ENCODE measurements at places on chromosomes 5 and 9.
A peak's percentile ranks its signal among the peaks of the same experiment; 100 is the strongest.

- DNase-seq, result no peak
Observed at GRCh38 chr5:169571355-169571754, 12.2 kb upstream of the SPDL1 start.

DNA sequence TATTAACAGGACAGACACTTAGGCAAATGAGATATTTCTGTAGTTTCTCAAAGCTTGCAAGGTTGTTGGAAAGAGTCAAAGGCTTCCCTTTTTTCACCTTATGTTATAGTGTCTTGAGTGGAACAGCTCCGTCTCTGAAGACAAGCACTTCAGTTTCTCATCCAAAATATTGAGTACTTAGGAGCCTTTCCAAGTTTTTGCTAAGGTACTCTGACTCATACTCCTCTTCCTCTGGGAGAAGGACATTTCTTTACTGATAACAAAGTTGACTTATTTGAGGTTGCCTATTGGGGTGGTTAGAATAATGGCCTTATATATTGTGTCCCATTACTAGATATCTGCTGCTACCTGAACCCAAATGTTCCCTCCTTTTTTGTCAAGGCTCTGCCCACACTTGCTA, 869.6 kb downstream of the MAT2B start:
- no peak for DNase-seq

GRCh38 chr5:153084511-153084910, 406.0 kb upstream of the GRIA1 start:
- DNase-seq, result no peak

DNA sequence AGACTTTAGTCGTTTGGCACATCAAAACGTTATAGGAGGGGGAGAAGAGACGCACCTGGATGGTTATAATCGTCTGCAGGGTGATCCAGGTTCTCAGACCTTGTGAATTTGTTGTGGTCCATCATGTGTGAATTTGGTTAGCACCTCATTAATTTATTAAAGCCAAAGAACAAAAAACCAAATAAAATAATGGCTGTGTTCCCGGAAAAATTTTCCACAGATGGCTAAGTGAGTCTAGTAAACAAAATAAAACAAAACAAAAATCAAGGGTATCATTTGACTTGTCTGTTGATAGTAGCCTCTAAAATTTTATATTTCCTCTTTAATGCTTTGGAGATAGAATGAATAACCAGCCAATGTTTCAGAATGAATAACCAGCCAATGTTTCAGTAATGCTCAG, 119.7 kb downstream of the ACTBL2 start:
- DNase-seq, result no peak

GRCh38 chr5:135241536-135241935, 157.5 kb downstream of the MACROH2A1 start:
- DNase-seq, result no peak

GRCh38 chr9:86703346-86703745, 244.0 kb downstream of the GAS1 start:
- DNase-seq, result no peak

DNA sequence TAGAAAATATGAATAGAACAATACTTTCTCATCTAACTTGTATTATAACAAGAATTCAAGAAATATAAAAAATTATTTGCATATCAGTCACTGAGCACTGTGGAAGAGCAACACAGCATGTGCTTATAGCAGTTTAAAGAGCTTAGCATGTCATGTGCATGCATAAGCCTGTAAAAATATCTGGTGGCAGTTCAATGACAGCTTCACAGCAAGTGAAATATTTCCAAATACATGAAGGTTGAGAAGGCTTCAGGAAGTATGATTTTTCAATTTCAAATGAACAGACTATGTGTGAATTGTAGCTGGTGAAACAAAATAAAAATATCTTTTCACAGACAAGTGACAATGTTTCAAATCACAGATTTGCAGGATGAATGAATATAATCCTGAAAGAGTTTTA, 128.5 kb downstream of the PRDM9 start:
- DNase-seq, result no peak

GRCh38 chr9:129275626-129276247, 97.7 kb upstream of the IER5L start:
- no peak for DNase-seq

DNA sequence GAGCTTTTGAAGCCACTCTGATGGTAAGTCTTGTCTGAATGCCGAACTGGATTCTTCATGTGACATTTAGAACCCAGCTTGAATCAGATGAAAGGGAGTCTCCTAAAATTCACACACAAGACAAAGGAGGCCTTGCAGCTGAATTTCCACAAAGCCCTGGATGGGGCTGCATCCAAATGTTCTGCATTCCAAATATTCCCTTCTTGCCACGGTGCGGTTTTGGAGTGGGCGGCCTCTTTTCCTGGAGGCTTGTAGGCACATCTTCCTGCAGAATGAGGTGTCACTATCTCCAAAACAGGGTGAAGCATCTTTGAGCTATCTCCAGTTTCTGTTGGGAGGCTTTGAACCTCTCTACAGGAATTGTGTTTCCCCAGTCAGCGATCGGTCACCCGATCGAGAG, 342.7 kb downstream of the ARHGEF28 start:
- DNase-seq, result no peak

- no peak for DNase-seq
Observed at GRCh38 chr9:107742531-107743309, 253.2 kb upstream of the KLF4 start.

GRCh38 chr9:4842734-4843133, 50.0 kb downstream of the RCL1 start:
- DNase-seq, result no peak

DNA sequence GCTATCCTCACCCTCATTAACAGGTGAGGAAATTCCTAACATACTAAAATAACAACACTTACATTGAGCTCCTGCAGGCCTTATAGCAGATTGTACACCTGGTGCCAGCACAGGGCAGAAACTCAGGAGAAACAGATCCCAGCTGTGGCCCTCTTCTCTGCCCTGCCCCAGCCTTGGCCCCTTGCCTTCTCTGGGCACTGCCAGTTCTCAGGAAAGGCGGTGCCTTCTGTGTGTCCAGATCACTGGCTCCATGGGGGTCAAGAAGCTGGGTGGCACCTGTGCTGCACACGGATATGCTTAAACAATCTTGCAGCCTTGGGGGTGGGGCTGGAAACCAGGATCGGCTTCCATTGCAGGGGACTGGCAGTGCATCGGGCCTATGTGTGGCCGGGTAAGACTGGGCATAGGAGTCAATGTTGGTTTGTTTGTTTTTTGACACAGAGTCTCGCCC, 19.3 kb downstream of the KYAT1 start:
- no peak for DNase-seq

DNA sequence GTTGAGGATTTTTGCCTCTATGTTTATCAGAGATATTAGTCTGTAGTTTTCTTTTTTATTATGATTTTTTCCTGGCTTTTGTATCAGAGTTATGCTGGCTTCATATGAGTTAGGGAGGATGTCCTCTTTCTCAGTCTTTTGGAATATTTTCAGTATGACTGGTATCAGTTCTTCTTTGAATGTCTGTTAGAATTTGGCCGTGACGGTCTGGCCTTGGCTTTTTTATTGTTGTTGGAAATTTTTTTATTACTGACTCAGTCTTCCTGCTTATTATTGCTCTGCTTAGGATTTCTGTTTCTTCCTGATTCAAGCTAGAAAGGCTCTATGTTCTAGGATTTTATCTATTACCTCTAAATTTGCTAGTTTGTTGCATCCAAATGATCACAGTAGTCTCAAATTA, 421.9 kb downstream of the CDH10 start:
- no peak for DNase-seq

- DNase-seq, result no peak
Observed at GRCh38 chr9:104485014-104485413, 19.0 kb upstream of the OR13F1 start.

DNA sequence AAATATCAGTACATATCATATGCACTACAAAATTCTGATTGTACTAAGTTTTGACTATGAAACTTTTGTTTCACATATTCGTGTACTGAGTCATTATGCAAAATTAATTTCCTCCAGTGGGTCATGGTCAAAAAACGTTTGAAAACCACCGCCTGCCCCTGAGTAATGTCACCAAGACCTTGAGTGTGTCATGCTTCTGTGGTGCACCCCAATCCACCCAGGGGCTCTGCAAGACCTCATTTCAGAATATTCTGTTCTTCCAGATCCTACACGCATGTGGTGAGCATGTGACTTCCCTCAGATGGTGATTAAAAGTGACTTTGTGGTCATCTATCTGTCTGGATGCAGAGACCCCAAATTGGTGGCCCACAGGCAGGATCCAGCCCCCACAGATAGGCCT, 31.0 kb downstream of the ABLIM3 start:
- peak; percentile 59 for DNase-seq

GRCh38 chr9:124163760-124164255, 93.9 kb upstream of the NEK6 start:
- no peak for DNase-seq

DNA sequence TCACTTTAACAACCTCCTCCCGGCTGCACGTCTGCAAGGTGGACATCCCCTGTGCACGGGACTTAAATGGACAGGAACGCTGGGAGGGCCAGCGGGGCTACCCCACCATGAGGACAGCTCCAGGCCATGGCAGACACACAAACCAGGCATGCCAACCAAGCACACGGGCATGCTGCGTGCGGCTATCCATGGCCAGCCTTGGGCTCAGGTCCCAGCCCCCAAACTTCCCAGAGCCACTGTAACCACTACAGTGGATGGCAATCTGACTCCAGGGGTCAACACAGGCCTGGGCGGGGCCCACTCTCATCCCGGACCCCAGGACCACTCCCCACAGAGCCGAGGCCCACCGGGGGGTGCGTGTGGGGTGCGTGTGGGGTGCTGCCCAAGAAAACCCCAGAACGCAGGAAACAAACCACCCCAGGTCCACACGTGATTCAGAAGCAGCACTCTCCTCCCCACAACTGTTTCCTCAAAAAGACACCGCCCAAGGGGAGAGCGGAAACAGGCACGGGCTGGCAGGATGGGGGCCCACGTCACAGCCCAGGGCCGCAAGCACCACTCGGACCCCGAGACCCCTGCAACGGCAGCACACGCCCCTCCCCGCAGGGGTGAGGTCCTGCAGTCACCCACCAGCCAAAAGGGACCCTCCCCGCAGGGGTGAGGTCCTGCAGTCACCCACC, 7.4 kb downstream of the SLC12A7 start:
- no peak for DNase-seq

DNA sequence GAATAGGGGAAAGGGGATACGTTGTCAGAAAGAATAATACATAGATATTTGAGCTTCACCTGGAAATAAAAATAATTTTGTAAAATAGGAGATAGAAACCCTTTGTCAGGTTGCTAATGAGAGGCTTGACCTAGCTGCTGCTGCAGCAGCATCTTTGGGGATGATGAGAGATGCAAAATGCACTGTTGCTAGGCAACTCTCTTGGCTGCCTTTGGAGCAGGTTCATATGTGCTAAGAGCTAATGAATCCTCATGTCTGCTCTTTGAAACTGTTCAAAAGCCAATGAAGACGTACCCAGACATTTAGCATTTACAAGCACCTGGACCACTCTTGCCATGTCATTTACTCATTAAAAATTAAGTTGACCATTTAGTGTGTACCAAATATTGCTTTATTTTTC, 121.7 kb downstream of the FOCAD start:
- no peak for DNase-seq

DNA sequence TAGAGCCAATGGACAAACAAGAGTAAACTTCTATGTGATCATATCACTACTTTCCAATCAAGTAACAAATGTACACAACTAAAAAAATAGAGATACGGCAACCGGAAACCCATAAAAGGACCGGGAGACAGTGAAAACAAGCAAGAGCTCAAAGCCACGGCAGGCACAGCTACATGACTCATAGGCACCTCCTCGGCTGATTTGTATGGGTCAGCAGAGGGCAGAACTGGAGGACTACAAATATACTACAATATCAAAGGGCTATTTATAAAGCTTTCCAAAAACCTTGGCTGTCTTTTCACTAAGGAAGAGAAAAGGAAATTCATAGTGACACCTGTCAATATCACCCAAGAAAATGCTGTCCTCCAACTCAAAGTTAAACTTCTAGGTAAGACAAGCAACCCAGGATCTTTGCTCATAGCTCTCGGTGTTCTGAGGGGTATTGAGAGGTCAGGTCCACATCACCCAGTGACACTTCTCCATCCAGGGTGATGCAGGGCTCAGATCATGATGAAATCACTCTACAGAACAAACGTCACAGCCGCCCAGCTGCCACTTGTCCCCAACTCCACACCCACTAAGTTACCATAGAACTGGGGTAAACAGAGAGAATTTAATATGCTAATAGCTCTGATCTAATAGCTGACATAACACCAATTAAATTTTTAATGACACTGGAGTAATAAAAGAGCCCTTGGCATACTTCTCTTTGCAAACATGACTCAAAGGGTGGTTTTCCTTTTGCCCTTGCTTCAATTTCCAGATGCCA, 41.3 kb downstream of the PFDN1 start:
- peak; percentile 88 for DNase-seq

DNA sequence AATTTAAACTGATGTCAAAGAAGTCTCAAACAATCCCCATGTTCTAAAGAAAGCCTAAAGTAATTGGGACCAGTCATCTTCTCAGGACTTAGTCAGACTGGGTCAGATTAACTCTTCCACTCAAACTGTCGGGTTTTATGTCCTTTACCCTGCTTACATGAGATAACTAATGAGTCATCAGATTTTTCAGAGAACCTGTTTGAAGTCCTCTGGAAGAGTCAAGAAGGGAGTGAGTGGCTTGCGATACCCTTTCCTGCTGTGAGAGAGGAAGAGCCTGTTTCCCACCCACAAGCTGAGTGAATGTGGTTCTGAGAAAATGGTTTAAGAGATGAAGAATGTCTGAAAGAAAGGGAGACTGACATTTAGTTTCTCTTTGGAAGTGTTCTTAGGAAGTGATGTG, 1866.7 kb upstream of the C9orf72 start:
- DNase-seq, result no peak

- no peak for DNase-seq
Observed at GRCh38 chr5:140569197-140569596, 4.6 kb downstream of the SLC35A4 start.

DNA sequence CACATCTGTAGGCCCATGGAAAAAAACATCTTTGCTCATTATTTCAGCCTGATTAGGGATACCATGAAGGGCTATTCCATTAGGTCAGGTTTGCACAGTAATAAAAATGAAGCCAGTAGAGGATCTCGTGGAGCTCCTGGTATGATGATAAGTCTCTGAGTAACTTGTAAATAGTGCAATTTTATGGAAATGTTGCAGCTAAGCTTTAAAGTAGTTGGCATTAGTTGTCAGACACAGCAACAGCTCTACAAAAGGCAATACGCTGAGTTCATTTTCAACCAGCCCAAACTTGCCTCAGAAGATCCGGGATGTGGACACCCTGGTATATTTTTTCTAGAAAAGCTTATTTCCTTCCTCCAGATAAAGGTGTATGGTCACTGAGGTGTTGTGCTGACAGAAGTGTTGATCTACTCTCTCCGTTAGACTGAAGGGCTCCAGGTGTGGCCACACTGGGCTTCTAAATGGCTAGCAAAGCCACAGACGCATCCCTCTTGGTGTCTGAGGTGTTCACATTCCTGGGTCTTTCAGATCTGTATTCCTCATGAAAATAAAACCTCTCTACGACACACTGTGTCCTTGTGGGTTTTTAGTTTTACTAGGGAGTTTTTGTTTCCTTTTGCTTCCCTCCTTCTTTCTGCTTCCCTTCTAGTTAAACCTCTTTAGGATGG, 141.6 kb downstream of the GHR start:
- no peak for DNase-seq

GRCh38 chr5:104355350-104355749, 792.8 kb upstream of the NUDT12 start:
- DNase-seq, result no peak

Data from Calu3 (cell line).